RCC 7860 (cell line): ENCODE measurements at places on chromosomes 1 and 21.

- DNase-seq = no peak
Measured at GRCh38 chr1:8474369-8474768, 156.5 kb downstream of the SLC45A1 start.

GRCh38 chr1:55244476-55245099 lies 29.4 kb upstream of the USP24 start:
- DNase-seq = no peak

- DNase-seq = peak; percentile 96
Measured at GRCh38 chr1:31444725-31445448, 31.9 kb downstream of the SERINC2 start.

DNA sequence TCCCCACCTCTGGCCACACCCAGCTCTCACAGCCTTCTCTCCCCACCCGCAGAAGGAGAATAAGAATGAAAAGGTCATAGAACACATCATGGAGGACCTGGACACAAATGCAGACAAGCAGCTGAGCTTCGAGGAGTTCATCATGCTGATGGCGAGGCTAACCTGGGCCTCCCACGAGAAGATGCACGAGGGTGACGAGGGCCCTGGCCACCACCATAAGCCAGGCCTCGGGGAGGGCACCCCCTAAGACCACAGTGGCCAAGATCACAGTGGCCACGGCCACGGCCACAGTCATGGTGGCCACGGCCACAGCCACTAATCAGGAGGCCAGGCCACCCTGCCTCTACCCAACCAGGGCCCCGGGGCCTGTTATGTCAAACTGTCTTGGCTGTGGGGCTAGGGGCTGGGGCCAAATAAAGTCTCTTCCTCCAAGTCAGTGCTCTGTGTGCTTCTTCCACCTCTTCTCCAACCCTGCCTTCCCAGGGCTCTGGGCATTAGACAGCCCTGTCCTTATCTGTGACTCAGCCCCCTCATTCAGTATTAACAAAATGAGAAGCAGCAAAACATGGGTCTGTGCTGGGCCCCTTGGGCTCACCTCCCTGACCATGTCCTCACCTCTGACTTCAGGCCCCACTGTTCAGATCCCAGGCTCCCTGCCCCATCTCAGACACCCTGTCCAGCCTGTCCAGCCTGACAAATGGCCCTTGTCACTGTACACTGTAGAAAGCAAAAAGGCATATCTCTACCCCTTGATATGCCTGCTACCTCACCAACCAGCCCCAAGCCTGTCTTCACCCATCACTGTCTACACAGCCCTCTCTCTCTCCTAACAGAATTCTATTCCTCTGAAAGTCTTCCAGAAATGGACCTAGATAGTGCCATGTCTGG lies 3.2 kb downstream of the S100A9 start:
- no peak for DNase-seq

- DNase-seq = peak; percentile 23
Measured at GRCh38 chr1:2046174-2046917, 3.9 kb upstream of the PRKCZ start.

- no peak for DNase-seq
Measured at GRCh38 chr1:7561331-7561921, 209.7 kb upstream of the VAMP3 start.

- peak; percentile 83 for DNase-seq
Measured at GRCh38 chr1:198443365-198444233, 96.9 kb downstream of the ATP6V1G3 start.

GRCh38 chr1:83747853-83748482 lies 251.0 kb downstream of the TTLL7 start:
- no peak for DNase-seq

GRCh38 chr1:201678264-201679101 lies 139.6 kb downstream of the NAV1 start:
- no peak for DNase-seq
